ENCODE measurements at places on chromosomes 5 and 9.

- H3K27me3 ChIP-seq = no peaks in the 10 kb centered on the region
- H3K4me1 ChIP-seq = no peaks in the 10 kb centered on the region
- H3K4me3 ChIP-seq = no peak overlapping the region
These were observed 13.6 kb downstream of the FAT2 start for GRCh38 chr5:151577566-151577965.

DNA sequence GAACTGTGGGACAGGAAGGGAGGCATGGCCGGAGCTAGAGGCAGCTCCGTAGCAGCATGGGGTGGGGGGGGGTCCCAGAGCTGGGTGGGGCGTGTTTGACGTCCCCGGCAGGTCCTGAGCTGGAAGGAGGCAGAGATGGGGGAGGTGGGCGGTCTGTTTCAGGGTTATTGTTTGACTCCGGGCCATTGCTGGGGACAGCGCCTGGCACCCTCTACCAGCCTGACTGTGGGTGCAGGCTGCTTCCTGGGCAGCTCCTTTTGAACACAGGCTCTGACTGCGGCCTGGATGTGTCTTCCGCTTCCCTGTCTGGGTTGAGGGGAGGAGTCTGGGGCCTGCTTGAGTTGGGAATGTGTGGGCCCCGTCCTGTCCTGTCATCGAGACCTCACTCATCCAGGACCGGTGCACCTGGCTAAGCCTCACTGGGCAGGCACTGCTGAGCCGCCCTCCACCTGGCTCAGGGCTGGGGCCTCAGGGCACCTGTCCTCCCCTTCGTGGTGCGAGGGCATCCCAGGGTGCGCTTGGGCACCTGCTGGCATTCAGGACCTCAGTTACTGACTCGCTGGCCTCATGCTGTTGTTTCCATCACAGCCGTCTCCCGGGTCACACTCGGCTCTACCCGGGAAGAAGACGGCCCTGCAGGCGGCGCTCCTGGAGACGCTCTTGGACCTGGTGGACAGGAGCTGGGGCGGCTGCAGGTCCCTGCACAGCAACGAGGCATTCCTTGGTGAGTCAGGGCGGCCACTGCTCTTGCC is 26.5 kb downstream of the CEP72 start:
- peaks cover 6% of the 10 kb centered on the region for H3K4me1 ChIP-seq
- no peak for DNase-seq
- peaks cover 6% of the 10 kb centered on the region for H3K36me3 ChIP-seq
- H3K27me3 ChIP-seq = no peaks in the 10 kb centered on the region

DNA sequence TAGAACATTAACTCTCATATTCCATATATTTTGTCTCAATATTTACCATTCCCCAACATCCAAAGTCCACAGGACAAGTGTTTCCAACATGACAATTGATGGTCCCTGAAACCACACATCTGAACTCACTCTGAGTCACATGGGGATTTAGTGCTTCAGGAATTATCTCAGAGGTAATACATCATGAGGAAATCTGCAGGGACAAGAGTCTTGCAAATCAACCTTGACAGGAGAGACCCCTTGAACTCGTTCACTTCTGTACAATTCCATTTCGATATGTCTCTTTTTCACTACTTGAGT is 119.7 kb upstream of the ABCA1 start:
- DNase-seq = no peak
- H3K27ac ChIP-seq = no peak overlapping the region
- H3K4me1 ChIP-seq = no peaks in the 10 kb centered on the region
- no peaks in the 10 kb centered on the region for H3K36me3 ChIP-seq

- H3K27me3 ChIP-seq = no peaks in the 10 kb centered on the region
- H3K4me1 ChIP-seq = peaks cover 41% of the 10 kb centered on the region
- DNase-seq = no peak
- H3K4me3 ChIP-seq = no peak overlapping the region
- H3K27ac ChIP-seq = no peak overlapping the region
These were observed 60.9 kb upstream of the PIP5K1B start for GRCh38 chr9:68643901-68644809.

GRCh38 chr9:81335879-81336421 is 353.4 kb downstream of the TLE1 start:
- H3K36me3 ChIP-seq = no peaks in the 10 kb centered on the region
- no peaks in the 10 kb centered on the region for H3K27me3 ChIP-seq
- no peak overlapping the region for H3K27ac ChIP-seq
- H3K4me3 ChIP-seq = no peak overlapping the region
- DNase-seq = peak; percentile 66
- H3K4me1 ChIP-seq = no peaks in the 10 kb centered on the region

DNA sequence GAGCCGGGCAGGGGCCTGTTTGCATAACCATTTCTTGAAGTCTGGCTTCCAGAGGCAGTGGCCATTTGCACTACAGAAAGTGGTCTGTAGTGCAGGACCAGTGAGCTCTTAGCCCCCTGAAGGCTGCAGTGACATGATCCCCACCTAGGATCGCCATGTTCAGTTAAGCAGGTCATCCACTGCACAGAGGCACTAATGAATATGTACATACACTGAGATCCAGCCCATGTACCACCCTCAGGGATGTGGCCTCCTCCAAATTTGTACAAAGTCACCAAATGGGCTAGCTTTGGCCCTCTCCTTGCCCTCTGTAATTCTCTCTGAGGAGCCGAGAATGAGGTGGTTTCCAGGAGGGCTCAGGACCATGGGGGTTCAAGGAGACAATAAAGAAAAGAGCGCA is 8.3 kb upstream of the SUSD3 start:
- no peak for DNase-seq
- H3K4me3 ChIP-seq = no peak overlapping the region
- no peaks in the 10 kb centered on the region for H3K4me1 ChIP-seq
- no peak overlapping the region for H3K27ac ChIP-seq

DNA sequence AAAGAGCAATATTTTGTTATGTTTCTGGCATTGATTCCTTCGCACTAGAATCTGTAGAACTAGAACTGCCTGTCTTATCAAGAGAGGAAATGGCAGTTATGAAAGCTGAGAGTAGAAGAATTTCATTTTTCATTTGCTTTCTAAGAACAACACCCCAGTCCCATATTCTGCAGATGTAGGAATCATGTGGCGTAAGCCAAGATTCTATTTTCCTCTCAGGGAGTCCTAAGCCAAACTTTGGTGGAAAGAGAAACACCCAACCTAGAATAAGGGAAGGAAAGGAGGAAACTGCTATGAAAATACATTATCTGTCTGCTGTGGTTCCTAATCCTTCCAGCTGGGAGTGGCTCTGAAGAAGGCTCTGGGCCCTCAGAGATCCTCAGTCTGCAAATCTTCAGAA is 1176.9 kb upstream of the C9orf72 start:
- H3K4me1 ChIP-seq = no peaks in the 10 kb centered on the region
- H3K4me3 ChIP-seq = no peak overlapping the region
- no peaks in the 10 kb centered on the region for H3K27me3 ChIP-seq
- H3K36me3 ChIP-seq = no peaks in the 10 kb centered on the region
- DNase-seq = no peak

DNA sequence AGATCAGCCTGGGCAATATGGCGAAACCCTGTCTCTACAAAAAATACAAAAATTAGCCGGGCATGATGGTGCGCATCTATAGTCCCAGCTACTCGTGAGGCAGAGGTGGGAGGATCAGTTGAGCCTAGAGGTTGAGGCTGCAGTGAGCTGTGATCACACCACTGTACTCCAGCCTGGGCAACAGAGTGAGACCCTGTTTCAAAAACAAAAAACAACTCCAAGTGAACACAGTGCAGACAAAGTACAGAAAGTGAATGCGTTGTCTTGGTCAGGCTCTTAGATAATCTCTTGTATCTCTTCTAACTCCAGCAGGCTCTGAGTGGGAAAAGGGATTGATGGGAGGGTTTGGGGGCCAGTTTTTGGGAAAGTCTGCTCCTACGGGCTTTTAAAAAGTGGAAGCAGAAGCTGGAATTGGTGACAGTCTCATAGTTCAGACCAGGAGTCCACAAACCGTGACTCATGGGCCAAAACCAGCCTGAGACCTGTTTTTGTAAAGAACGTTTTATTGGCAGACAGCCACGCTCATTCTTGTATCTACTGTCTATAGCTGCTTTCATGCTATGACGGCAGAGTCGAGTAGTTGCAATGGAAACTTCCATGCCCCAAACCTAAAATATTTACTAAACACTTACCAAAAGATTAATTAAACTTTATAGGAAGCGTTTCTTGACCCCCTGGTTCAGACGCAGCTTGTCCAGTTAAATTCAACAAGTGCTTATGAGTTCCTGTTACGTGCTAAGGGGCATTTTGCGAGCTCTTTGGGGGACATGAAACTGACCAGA is 32.9 kb downstream of the NDST1 start:
- H3K4me1 ChIP-seq = no peaks in the 10 kb centered on the region
- H3K27ac ChIP-seq = no peak overlapping the region
- H3K27me3 ChIP-seq = no peaks in the 10 kb centered on the region

- H3K27me3 ChIP-seq = no peaks in the 10 kb centered on the region
- H3K4me1 ChIP-seq = no peaks in the 10 kb centered on the region
These were observed 363.2 kb downstream of the GLIS3 start for GRCh38 chr9:3936520-3937235.

- no peaks in the 10 kb centered on the region for H3K36me3 ChIP-seq
- H3K27me3 ChIP-seq = no peaks in the 10 kb centered on the region
- H3K4me1 ChIP-seq = no peaks in the 10 kb centered on the region
- DNase-seq = no peak
- no peak overlapping the region for H3K27ac ChIP-seq
These were observed 16.6 kb downstream of the ZNF608 start for GRCh38 chr5:124729720-124730359.

- H3K4me3 ChIP-seq = no peak overlapping the region
- DNase-seq = no peak
- no peaks in the 10 kb centered on the region for H3K36me3 ChIP-seq
- H3K4me1 ChIP-seq = peaks cover 17% of the 10 kb centered on the region
These were observed 326.7 kb downstream of the ASTN2 start for GRCh38 chr9:117088140-117088539.

GRCh38 chr9:10921671-10922070 is 308.9 kb upstream of the PTPRD start:
- no peaks in the 10 kb centered on the region for H3K4me1 ChIP-seq
- no peaks in the 10 kb centered on the region for H3K36me3 ChIP-seq
- no peak overlapping the region for H3K27ac ChIP-seq
- DNase-seq = no peak
- no peak overlapping the region for H3K4me3 ChIP-seq

DNA sequence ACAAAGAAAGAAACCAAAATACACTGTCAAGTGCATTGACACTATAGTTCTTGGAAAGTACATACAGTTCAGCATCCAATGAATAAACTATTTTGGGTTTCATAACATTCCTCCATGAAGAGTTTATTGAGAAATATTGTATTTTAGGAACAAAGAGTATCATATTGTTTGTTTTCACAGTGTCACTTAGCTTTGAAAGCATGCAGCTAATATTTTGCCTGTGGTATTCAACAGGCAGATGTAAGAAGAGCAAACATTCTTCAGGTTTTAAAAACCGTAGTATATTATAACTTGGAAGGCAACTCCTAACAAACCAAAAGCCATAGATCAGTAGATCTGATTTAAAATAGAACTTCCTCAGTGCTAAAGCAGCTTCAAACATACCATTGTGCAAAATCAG is 4.5 kb downstream of the PRELID2 start:
- peaks cover under 1% of the 10 kb centered on the region for H3K4me1 ChIP-seq
- H3K27me3 ChIP-seq = no peaks in the 10 kb centered on the region
- no peak overlapping the region for H3K27ac ChIP-seq

DNA sequence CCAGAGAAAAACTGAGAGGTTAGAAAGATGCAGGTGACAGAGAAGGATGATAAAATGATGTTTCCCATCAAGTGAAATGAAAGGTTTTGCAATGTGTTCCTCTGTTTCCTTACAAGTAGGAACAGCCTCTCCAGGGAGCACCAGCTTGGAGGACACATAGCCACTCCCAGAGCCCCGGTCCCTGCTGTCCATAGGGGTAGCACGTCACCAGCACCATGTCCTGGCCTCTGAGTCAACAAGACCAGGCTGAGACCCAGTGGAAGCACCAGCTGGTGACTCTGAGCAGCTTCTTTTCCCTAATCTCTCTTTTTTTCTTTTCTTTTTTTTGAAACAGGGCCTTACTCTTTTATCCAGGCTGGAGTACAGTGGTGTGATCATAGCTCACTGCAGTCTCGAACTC is 19.4 kb upstream of the HMCN2 start:
- H3K27ac ChIP-seq = no peak overlapping the region
- peaks cover 73% of the 10 kb centered on the region for H3K27me3 ChIP-seq
- DNase-seq = no peak

- no peak for DNase-seq
- H3K4me1 ChIP-seq = peaks cover 8% of the 10 kb centered on the region
- no peak overlapping the region for H3K4me3 ChIP-seq
- no peaks in the 10 kb centered on the region for H3K27me3 ChIP-seq
- no peak overlapping the region for H3K27ac ChIP-seq
These were observed 297.3 kb downstream of the NR3C1 start for GRCh38 chr5:143106174-143106573.

- no peaks in the 10 kb centered on the region for H3K36me3 ChIP-seq
- H3K4me3 ChIP-seq = no peak overlapping the region
- no peaks in the 10 kb centered on the region for H3K4me1 ChIP-seq
These were observed 335.8 kb upstream of the TRPC7 start for GRCh38 chr5:136701191-136701590.

DNA sequence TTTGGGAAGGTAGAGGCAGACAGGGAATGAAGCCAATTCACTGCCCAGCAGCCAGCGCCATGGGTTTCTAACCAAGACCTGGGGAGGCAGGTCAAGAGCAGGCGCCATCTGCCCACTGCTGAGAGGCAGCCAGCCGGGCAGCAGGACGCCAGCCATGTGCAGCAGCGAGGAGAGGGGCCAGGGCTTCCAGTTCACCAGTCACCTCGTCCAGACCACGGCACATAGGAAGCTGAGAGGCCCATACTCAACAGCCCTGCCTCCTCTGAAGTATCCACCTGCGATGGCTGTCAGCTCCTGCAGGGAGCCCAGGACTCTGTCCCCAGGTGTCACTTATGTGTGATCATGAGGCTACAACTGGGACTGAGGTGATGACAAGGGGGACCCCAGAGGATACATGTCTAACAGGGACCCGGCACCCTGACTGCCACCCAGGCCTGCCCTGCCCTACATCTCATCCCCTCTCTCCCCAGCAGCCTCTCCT is 30.1 kb downstream of the IPPK start:
- H3K36me3 ChIP-seq = peaks cover 5% of the 10 kb centered on the region
- no peak overlapping the region for H3K27ac ChIP-seq
- H3K27me3 ChIP-seq = no peaks in the 10 kb centered on the region
- no peak for DNase-seq
- H3K4me1 ChIP-seq = no peaks in the 10 kb centered on the region

GRCh38 chr9:70374962-70375618 is 39.4 kb downstream of the KLF9 start:
- H3K36me3 ChIP-seq = no peaks in the 10 kb centered on the region
- no peaks in the 10 kb centered on the region for H3K27me3 ChIP-seq
- no peak overlapping the region for H3K27ac ChIP-seq
- H3K4me3 ChIP-seq = no peak overlapping the region

DNA sequence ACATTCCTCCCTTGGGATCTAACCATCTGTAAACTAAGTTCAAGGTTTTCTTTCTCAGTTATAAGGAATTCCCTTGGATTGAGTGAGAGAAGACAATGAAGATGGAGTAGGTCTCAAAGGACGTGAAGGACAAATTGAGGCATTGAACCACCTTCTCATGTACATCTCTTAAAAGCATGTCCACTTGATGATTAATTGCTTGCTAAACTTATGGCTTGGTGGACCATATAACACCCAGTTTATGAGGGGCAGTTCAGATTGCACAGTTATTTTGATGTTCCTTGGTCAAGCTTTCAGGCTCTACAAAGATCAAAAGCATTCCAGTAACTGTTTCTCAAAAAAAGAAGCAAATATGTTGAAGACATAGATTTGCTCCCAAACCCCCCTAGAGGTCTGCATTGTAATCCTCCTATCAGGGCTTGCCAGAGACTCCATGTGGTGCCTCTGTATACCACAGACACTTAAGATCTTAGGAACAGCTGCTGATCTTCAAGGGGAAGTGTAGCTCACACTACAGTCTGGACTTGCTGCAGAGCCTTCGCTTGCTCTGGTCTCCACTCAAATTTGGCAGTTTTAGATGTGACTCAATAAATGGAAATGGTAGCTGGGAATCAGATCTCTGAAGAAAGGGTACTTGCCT is 56.9 kb upstream of the ALDH1A1 start:
- no peaks in the 10 kb centered on the region for H3K4me1 ChIP-seq
- no peaks in the 10 kb centered on the region for H3K27me3 ChIP-seq
- no peak for DNase-seq
